ENCODE measurements at places on chromosomes 4 and X.

GRCh38 chr4:12137575-12137974, 708.9 kb upstream of the HS3ST1 start:
- peak; percentile 19 for DNase-seq

DNA sequence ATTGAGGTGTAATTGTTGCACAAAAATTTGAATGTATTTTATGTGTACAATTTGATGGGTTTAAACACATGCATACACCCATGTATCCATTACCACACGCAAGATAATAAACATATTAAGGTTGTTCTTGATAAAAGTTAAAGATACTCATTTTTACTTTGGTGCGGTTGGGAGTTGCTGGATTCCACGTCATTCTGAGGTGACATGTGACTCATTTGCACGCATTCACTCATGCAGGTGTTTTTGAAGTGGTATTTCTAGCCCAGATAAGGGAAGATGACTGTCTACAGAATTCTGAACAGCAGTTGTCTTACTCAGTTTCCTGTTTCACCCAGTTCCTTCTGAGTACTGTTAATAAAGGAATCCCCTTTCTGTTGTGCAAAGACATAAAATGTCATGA, 142.0 kb downstream of the RTL3 start:
- DNase-seq, result no peak

DNA sequence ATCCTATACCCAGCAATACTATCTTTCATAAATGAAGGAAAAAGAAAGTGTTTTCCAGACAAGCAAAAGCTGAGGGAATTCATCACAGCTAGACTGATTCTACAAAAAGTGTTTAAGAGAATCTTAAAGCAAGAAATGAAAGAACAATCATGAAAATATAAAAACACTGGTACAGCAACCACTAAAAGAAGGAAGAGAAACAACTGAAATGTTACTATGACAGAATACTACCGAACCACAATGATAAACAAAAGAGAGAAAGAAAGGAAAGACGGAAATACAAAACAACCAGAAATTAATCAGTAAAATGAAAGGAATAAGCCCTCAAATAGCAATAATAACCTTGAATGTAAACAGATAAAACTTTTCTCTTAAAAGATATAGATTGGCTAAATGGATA, 110.8 kb upstream of the AFF2 start:
- no peak for DNase-seq

GRCh38 chrX:71638409-71638808, 20.1 kb upstream of the CXCR3 start:
- DNase-seq, result no peak

DNA sequence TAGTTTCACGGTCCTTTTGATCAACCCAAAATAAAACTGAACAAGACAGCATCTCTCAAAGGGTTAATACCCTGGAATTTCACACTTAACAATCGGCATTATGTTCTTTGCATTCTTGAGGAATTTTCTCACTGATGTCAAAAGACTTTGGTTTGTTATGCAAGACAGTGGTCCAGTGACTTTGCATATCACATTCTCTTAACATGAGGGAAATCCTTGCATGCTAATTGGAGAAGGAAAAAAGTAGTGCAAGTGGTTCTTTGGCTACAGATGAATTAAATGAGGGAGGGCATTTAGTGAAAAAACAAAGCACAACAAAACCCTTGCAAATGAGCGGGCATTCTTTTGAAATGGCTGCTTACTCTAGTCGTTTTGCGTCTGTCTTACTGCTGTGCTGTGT, 105.1 kb upstream of the LIMCH1 start:
- no peak for DNase-seq

DNA sequence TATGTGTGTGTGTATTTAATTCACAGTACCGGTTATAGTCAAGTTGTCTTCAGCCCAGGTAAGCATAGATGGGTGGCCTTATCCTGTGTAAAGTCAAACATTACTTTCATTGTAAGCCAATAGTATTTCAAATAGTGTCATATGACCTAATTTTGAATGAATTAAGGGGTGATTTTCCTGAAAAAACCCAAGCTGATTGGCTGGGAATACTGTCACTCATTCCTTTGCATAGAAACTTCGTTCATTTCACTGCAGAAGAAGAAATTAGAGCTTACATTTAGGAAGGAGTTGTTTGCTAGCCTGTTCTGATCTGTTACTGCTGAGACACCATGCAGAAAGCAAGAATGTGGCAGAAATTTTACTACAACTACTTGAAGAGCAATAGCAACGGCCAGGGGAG, 45.4 kb downstream of the SMARCAD1 start:
- no peak for DNase-seq

- DNase-seq, result no peak
Observed at GRCh38 chr4:121266982-121267381, 102.9 kb upstream of the TNIP3 start.

DNA sequence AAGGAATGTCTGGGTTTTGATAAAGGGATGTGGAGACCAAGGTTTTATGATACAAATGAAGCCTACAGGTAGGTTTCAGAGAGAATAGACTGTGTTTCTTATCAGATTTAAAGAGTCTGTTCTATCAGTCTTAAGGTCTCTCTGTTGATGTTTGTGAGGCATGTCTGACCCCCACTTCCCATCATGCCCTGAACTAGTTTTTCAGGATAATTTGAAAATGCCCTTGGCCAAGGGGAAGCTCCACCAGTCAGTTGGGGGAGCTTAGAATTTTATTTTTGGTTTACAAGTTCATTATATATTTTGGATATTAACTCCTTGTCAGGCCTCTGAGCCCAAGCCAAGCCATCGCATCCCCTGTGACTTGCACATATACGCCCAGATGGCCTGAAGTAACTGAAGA, 18.6 kb downstream of the C4orf51 start:
- DNase-seq, result no peak

- DNase-seq, result no peak
Observed at GRCh38 chrX:3299636-3300035, 46.8 kb downstream of the MXRA5 start.

GRCh38 chr4:156401371-156401770, 447.7 kb upstream of the CTSO start:
- DNase-seq, result no peak

DNA sequence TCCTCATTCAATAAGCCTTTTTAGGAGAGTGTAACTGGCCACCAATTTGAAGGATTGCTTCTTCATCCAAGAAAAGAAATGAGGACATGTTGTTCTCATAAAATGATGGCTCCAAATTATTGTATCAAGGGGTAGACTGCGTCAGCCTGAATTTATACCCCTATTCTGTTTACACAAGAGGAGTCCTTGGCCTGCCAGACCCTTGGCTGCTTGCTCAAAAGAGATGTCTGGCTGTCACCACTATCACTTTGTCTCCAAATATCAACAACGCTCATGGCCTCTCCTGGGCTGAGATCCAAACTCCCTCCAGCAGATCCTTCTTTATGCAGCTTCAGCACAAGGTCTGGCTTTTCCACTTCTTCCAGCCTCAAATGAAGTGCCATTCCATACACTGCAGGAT, 127.9 kb downstream of the OR13H1 start:
- peak; percentile 95 for DNase-seq

DNA sequence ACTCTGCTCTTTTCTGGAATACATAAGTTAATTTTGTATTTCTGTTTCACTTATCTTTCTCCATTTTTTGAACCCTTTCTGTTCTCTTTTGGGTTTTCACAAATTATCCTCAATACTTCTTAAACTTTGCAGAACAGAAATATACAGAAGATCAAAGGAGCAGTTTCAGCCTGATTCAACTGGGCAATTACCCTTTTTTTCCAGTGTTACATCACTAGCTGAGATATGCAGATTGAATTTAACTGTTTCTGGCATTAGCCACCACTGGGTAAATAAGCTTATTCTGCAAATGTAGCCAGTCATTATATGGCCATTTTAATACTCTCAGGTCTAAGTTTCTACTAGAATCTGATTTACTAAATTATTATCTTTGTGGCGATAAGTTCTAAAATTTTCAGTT, 66.9 kb upstream of the GRID2 start:
- DNase-seq, result no peak

- DNase-seq, result no peak
Observed at GRCh38 chr4:54558889-54559677, 98.7 kb upstream of the KIT start.

DNA sequence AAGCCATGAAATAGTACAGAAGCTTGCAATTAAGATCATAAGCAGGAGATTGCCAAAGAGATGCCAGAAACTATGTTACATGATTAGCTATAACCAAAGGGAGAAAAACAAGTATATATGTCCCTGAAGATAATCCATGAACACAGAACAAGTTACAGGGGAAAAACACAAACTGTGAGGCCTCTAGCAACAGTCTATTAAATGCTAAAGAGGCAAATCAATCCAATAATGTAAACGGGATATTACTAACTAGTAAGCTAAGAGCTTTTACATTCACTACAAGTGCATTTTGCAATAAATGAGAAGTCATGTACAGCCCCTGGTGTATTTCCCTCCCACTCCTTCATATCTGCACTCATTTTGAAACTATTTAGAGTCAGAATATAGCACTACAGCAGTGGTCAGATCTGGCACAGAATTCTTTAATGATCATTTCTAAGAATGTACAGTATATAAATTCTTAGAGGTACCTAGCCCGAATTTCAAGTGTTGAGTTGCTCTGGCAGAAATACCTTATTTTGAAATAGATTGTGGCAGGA, 449.8 kb upstream of the SMIM31 start:
- DNase-seq, result no peak

- DNase-seq, result no peak
Observed at GRCh38 chr4:39036172-39036571, 4.0 kb upstream of the TMEM156 start.

DNA sequence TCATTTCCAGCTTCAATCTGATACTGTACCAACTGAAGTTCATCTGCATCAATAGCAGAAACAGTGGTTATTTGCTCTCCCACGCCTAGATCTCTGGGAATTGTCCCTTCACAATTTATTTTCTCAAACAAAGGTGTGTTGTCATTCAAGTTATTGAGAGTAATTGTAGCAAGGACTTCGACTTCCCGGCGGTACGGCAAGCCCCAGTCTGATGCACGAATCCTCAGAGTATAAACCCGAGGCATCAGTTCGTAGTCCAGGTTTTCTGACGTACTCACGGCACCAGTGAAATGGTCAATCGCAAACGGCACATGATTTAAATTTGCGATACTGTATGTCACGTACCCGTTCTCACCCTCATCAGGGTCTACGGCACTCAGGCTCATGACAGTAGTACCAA, 15.7 kb downstream of the FAT1 start:
- no peak for DNase-seq

GRCh38 chrX:149491812-149492211, 13.3 kb downstream of the IDS start:
- no peak for DNase-seq
